ENCODE measurements at places on chromosomes 2 and 18.

- no peak for DNase-seq
These were observed 311.9 kb upstream of the HDAC4 start for GRCh38 chr2:239712755-239713154.

- DNase-seq: peak; percentile 59
These were observed 106.3 kb upstream of the CD302 start for GRCh38 chr2:159904127-159904958.

- no peak for DNase-seq
These were observed 62.8 kb upstream of the SLC38A11 start for GRCh38 chr2:165017966-165018596.

DNA sequence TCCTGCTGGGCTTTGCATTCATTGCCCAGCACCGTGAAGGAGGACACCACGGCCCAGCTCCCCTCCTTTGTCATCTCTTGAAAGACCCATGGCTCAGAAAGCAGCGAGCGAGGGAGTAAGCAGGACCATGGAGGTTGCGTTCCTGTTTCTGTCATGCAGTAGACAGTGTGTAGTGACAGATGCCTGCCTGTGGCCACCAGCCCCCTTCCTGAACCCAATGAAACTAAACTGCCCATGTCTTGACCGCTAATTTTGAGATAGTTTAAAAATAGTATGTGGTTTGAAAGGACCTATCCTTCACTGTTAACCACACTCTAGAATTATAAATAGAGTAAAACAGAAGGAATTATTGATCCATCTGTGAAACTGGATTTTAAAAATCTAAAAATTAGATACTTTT, 88.2 kb downstream of the ASAP2 start:
- DNase-seq: no peak

- DNase-seq: no peak
These were observed 573 bp downstream of the WDR7 start for GRCh38 chr18:56651771-56652092.

- no peak for DNase-seq
These were observed 21.8 kb downstream of the ATG4B start for GRCh38 chr2:241659150-241659739.

DNA sequence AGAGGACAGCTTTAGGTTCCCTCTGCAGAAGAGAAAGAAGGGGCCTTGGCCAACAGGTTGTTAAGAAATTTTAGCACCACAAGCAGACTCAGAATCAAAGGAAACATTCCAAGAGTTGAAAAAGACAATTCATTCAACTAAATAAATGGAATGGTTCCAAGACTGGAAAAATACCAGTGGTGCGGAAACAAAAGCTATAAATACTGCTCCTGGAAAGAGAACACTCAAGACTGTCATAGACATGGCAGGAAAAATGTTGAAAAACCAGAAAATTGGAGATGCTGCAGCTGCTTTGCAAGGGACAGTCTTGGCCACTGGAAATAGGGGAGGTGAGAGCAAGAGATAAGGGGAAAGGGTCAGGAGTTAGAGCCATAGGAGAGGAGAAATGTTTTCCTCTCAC, 312.7 kb upstream of the CYRIA start:
- no peak for DNase-seq

GRCh38 chr2:155690785-155691184, 641.7 kb downstream of the NR4A2 start:
- no peak for DNase-seq

- DNase-seq: no peak
These were observed 101.5 kb upstream of the ODC1 start for GRCh38 chr2:10549621-10550020.

GRCh38 chr2:100059638-100060037, 82.8 kb downstream of the AFF3 start:
- DNase-seq: no peak

DNA sequence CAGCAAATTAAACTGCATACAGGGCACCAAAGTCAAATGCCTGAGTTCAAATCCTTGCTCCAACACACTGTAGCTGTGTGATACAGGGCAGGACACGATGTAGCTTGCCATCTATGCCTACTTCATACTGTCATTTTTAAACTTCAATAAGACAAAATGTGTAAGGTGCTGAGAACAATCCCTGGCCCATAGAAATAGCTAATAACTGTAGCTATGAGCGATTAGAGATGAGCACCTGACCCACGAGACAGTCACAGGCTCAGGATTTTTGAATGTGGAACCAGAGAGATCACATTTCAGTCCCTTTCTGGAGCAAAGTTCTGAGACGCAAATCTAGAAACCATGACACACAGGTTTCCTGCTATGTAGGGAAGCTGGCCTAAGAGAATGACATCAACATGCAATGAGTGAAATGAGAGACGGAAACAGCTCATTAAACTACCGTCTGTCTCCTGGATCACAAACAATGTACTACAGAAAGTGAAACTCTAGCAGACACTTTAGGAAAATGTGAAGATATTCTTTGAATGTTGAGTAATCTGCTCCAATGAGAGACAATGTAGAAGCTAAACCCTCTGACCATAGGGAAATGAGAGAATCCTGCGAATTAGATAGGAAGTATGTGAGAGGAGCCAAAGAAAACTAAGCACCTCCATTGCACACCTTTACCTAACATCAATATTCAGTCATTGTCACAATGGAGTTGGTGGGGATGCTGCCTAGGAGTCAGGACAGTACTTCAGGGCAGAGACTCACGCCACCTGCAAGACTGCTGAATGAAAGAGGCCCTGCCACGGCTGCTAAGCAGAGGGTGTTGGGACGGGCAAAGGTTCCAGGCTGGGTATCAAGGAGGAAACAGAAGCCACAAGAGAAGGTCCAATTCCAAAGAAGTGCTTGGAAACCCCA, 25.5 kb downstream of the B4GALT6 start:
- DNase-seq: no peak

DNA sequence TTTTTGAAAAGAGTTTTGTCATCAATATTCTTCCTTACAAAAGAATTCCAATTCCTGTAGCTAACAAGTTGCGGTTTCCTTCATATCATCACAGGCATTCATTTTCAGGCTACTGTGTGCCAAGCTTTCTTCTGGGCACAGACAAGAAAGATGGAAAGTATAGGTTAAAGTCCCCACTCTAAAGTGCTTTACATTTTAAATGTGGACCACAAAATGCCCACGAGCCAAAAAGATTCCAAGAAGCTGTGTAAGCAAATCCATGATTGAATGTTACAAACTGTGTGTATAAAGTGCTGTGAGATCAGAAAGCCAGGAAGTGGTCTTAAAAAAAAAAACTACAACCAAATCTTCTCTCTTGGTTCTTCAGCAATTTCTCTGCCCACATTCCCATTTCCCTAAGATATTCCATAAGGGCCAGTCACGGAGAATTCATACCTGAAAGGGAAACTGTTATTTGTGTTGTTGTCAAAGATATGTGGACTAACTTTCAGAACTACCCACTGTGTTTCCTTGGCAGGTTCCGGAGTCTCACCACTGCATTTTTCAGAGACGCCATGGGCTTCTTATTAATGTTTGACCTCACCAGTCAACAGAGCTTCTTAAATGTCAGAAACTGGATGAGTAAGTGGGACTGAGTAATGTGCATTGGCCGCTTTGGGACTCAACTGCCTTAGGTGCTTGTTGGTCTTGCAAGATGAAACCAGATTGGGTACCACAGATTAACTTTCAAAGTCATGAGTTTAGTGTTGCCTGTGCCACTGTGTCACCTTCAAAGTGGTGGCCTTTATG, 55.7 kb downstream of the RAB27B start:
- no peak for DNase-seq

- DNase-seq: no peak
These were observed 37.0 kb downstream of the MAL start for GRCh38 chr2:95062242-95063085.

DNA sequence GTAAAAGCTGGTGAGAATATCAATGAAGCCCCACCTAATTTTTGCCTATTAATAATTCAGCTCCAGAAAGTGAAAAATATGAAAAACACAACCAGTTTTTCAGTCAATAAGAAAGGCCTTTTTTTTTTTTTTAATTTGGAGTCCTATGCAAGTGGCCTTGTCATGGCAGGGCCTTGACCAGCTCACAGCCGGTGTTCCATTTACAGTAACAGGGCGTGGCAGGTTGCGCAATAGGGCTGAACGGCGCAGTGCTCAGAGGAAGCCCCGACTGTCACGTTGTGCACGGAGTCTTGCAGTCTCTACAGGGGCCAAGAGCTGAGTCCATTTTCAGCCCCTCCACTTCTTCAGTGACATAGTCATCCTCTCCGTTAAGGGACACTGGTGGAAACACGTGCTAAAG, 184.1 kb upstream of the FN1 start:
- DNase-seq: no peak

DNA sequence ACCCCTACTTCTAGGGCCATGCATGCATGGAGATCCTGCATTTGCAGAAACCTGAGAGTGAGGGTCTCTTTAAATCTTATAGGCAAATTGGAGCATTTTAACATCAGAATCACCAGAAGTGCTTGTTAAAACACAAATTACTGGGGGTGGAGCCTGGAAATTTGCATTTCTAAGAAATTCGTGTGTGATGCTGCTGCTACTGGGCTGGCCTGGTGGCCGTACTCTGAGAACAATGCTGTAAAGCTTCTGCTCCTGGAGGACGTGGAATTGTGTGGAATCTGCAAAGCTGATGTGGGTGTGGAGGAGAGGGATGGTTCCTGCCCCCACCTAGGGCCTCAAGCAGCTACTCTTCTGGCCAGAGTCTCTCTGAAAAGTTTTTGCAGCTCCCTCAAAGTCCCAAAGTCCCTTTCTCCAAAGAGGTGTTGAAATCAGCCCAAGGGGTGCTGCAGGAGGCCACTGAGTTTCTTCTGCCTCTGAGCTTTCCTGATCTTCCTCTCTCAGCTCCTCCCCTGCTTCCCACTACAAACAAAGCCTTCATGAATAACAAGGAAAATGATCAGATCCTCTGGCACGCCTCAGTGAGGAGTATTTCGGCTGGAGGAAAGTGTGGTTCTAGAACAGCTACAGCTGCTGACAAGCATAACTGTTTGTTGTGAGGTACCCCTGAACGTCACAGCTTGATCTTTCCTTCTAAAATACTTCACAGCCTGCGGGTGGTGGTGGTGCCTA, 508.3 kb downstream of the CNTNAP5 start:
- DNase-seq: no peak

GRCh38 chr18:74489676-74490075, 6.5 kb upstream of the CNDP2 start:
- no peak for DNase-seq

DNA sequence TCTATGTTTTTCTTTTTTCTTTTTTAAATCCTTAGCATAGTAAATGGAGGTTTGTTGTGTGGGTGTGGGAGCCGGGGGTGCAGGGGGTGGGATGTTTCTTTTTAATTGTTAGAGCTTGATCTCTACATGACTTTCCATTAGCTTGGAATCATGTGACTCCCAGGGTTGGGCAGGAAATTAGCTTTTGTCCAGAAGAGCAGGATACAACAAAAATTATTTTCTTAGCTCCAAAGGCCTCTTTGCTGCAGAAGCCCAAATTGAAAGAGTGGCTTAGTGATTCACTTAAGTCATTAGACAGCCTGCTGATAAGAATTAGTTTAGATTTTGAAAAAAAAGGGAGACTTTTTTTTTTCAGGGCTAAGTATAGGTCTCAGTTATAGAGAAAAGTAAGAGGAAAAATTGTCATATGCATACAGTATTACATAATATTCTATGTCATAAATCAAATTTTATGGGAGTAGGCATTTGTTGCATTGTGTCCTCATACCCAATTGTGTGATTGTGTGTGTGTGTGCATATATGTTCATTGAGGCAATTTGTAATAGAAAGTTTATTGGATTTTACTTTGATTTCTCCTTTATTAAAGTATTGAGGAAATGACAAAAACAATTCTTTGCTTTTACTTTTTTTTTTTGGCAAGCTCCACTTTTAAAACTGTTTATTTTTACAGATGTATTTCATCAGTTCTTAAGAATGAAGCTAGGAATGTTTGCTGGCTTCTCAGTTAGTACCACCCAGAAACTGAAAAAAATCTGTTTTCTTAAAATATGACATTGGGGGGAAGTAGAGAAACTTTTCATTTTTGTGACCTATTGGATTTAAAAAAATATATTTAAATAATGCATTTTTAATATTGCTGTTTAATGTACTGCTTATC, 47.4 kb downstream of the TSPYL6 start:
- DNase-seq: no peak

DNA sequence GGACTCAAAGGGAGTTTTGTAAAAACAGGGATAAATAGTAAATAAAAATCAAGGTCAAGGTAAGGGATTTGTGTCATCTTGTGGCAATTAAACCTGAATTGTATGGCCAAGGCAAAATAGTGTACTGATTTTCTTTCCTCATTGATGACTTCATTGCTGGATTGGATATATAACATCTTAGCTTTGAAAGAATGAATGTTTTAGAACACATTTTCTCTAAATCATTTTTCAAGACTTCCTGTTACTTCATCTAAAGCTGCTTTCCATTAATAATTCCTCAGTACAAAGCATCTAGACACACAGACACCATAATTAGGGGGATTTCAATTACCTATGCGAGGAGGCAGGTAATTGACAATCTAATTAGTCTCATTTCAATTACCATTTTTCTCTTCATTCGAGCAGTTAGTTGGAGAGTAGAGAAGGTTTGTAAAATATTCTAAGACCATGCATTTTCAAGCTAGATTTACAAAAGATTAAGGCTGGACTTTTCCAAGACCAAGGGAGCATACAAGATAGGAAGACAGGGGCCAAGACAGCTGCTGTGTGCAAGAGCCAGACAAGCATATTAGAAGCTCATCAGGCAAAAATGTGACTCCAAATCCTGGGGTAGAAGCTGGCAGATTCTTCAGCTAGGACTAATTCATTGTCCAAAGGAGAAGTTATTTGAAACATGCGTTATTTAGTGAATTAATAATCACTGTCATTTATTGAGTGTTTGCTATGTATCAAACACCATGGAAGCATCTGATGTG, 253.6 kb downstream of the EPHA4 start:
- no peak for DNase-seq

- DNase-seq: no peak
These were observed 431.5 kb downstream of the DCDC2C start for GRCh38 chr2:4134551-4135550.

GRCh38 chr2:232894251-232894650, 24.2 kb downstream of the SNORC start:
- no peak for DNase-seq

DNA sequence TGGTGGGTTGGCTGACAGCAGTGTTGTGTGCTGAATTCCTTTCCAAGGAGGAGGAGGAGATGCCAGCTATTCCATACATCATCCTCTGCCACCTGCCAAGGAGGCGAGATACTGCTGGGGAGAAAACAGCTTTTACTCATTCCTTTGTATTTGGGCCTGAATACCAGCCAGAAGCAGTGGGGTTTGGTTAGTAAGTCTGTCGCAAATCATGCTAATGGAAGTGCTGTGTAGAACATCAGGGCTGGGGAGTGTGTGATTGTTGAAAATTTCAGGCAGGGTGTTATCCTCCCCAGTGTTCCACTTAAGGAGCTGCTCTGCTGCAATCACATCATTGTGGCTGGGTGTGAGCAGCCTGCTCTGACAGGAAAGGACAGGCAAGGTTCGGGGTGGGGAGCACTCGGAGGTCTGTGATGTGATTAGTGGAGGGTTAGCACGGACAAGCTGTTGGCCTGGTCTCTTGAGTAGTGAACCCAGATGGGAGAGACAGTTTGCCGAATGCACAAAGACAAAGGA, 128.2 kb upstream of the DLX2 start:
- DNase-seq: no peak

GRCh38 chr18:44786688-44787087, 106.0 kb downstream of the SETBP1 start:
- no peak for DNase-seq
